ENCODE measurements at places on chromosomes 7 and 10.
A peak's percentile ranks its signal among the peaks of the same experiment; 100 is the strongest.

- DNase-seq: no peak
These were observed 7.8 kb upstream of the RBM28 start for GRCh38 chr7:128351296-128352152.

- DNase-seq: no peak
These were observed 36.2 kb upstream of the RET start for GRCh38 chr10:43040482-43041256.

DNA sequence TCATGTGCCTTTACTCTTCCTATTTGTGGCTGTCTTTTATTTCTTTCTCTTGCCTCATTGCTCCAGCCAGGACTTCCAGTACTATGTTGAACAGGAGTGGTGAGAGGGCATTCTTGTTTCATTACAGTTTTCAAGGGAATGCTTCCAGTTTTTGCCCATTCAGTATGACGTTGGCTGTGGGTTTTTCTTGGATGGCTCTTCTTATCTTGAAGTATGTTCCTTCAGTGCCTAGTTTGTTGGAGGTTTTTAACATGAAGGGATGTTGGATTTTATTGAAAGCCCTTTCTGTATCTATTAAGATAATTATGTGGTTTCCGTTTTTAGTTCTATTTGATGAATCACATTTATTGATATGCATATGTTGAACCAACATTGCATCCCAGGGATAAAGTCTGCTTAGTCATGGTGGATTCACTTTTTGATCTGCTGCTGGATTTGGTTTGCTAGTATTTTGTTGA is 96.8 kb downstream of the GLCCI1 start:
- DNase-seq: no peak

DNA sequence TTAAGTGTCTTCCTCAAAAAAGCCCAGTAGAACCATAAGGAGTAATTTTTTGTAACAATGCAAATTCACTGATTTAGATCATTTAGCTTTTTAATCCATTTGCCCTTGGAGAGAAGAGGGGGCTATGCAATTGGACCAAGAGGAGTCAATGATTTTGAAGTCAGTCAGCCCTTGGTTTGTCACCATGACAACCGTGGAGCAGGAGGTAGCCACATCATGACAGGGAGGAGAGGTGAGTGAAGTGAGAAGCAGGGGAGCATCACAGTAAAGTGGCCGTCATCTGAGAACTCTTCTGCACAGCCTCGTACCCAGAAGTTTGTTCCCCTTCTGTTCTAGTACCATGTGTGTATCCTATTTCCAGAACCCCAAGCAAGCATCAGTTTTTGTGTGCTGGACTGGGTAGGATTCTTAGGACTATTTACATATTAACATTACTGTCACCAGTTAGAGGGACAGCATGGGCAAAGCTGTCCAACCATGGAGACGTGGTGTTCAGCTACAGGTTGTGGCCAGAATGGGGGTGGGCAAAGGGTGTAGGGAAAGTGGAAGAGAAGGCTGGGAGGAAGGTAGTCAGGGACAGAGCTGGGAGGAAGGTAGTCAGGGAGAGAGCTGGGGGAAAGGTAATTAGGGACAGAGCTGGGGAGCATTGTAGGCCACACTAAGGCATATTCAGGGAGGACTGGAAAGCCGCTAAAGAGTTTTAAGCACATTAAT is 13.1 kb downstream of the UBE3C start:
- DNase-seq: no peak

DNA sequence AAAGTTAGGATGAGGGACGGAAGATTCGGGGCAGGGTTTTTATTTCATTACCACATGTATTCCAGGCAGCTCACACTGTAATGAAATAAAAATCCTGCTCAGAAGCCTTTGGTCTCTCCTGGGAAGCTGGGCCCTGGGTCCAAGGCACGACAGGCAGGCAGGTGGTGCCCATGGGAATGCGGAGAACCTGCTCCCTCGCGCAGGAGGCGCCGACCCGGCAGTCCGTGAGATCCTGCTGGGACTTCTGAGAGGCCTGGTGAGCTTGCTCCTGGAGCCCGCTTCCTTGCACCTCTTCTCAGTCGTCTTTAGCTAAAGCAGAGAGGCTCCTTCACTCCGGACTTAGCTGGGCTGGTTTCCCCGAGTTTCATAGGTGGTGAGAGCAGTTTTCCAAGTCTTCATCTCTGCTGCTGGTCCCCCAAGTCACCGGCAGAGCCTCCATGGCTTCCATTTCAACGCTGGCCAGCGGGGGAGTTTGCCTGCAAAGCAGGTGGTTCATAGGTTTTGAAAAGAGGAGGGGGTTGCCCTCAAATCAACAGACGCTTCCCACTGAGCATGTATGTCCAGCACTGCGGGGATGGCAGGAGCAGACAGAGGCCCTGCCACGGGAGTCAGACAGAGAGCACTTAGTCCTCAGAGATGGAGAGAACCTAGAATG is 24.5 kb downstream of the IL15RA start:
- DNase-seq: no peak

DNA sequence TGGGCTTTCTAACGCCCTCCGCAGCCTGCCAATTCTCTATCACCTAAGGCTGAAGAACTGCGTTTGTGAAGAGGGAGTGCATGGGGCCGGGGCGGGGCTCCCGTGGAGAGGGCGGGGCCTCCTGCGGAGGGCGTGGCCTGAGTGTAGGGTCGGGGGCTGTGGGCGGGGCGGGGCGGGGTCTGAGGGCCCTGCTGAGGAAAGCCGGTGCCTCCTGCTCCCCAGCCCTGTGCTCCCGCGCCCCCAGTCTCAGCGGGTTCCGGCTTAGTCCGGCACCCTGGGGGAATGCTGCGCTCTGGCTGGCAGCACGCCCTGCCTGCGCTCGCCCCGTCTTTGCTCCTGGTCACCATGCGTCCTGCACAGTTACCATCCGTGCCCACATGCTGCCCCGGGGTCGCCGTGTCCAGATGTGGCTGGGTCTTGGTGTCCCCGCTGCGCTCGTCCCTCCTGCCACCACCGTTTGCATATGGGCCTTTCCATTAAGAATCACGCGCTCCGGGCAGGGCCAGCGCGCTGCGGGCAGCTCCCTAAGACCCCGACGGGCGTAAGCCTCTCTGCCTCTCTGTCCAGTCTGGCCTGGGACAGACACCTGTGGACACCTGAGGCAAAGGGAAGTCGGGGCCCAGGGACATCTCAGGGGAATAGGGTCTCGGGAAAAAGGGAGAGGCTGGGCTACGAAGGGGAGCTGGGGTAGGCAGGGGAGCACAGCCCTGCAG is 144.0 kb upstream of the RET start:
- peak; percentile 30 for DNase-seq

DNA sequence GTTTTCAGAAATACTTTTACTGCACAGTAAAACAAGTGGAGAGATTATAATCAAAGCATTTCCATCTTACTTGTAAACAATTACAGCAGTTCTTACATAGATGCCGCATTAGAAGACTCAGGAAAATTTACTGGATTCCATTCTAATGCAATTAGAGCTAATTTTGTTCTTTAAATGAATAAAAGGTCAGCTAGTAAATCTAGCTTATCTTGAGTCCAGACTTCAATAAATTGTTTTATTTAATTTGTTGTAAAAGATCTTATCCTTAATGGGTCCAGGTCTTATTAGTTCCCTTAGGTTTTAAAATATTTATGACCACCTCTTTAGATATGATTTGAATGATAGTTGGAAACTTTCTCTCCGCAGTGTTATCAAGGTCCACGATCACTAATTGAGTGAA is 70.2 kb upstream of the GATA3 start:
- no peak for DNase-seq

DNA sequence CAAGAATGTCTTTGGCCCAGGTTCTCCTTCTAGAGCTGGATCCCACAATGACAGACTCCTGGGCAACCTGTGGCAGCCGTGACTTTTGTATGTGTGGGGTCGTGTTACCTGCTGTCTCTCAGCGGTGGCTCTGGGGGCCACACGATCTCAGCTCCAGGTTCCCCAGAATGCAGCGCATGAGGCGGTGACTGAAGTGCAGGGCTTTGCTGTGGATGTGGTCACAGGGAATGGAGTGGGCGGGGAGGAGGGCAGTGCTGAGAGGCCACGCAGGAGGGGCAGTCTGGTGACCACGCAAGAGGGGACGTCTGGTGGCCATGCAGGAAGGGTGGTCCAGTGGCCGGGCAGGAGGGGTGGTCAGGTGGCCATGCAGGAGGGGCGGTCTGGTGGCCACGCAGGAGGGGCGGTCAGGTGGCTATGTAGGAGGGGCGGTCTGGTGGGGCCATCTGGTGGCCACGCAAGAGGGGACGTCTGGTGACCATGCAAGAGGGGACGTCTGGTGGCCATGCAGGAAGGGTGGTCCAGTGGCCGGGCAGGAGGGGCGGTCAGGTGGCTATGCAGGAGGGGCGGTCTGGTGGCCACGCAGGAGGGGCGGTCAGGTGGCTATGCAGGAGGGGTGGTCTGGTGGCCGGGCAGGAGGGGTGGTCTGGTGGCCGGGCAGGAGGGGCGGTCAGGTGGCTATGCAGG is 112.7 kb downstream of the ACTR3B start:
- DNase-seq: no peak

- no peak for DNase-seq
These were observed 126.7 kb upstream of the ZWINT start for GRCh38 chr10:56487746-56488145.

GRCh38 chr10:118968482-118968881 is 61.0 kb upstream of the NANOS1 start:
- DNase-seq: no peak

DNA sequence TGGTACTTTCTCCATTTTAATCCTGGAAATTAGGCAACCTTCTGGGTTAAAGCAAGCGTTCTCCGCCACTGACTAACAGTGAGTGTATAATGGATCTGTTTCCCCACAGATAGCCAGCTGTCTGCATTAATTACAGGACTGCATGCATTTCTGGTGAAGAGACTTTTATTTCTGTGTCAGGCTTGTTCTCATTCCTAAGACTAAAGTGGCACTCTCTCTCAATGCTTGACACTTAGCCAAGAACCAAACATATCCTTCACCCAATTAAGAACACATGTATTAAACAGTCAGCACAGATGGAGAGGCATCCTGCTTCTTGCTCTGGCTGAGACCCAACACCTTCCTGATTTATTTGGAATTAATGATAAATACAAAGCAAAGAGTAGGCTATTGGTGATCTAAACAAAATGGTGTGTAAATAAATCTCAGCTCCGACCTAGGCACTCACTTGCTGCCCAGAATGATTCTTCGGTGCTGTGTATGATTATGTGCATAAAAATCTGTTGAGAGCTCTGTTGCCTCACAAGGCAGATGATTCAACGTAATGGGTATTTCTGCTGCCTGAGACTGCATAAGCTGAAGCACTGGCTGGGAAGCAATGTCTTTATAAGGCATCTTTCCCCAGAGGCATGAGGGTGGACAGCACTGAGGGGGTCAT is 16.8 kb downstream of the CALU start:
- no peak for DNase-seq

Data from activated gamma-delta T cell treated with anti-CD3 and anti-CD28 coated beads, Interleukin-2, amount 50 U/mL, for 16 hours (primary cell).